Fibroblast of skin of left biceps (primary cell): ENCODE measurements at places on chromosomes 6 and 20.

DNA sequence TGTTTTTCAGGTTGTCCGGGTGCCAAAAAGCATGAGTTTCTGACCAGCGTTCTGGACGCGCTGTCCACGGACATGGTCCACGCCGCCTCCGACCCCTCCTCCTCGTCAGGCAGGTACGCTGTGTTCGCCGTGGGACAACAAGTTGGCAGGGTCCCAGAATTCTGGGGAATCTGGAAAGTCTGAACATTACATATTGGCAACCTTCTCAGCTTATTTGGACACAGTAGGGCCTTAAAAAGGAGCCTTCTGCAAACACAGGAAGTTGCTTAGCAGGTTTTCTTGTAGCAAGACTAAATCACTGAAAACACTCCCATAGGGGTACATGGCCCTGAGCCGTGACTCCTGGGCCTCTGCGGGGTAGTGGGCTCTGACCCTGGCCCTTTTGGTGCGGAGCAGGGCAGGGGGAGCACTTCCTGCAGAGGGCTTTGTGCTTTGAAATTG lies 209.7 kb downstream of the SMOC2 start:
- no peak for DNase-seq

- no peak for DNase-seq
These were observed 1109.0 kb upstream of the FLRT3 start for GRCh38 chr20:15446373-15446772.

DNA sequence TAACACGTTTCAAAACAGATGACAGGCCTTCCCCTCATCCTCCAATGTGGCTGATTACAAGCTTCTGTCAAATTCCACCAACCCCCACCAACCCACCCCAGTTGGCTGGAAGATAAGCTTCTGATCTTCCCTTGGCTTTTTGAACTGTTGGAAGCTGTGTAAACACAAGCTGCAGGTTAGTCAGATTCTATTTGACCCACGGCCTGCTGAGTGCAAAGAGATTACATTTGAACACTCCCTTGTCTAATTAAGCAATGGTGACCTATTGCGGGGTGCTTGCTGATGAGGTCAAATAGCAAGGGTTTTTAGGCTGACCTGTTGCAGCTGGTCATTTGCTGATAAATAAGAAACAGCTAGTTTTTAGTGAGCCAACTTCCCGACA lies 379.7 kb downstream of the BMP2 start:
- no peak for DNase-seq

DNA sequence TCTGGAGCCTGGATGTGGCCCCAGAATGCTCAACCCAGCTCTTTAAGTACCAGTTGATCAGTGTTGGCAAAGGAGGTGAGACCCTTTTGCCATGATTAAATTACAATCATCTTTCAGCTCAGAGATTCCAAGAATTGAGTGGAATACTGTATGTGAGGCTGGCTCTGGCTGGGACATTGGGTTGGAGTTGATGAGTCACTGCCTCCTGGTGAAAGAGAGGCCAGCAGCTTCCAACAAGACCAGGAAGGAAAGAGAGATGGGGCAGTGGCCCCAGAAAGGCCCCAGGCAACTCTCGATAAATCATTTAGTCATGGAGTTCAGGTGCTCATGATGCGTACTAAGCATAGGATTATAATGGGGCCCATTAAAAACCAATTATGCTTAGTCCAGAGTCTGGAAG lies 2.1 kb downstream of the TGM6 start:
- no peak for DNase-seq

DNA sequence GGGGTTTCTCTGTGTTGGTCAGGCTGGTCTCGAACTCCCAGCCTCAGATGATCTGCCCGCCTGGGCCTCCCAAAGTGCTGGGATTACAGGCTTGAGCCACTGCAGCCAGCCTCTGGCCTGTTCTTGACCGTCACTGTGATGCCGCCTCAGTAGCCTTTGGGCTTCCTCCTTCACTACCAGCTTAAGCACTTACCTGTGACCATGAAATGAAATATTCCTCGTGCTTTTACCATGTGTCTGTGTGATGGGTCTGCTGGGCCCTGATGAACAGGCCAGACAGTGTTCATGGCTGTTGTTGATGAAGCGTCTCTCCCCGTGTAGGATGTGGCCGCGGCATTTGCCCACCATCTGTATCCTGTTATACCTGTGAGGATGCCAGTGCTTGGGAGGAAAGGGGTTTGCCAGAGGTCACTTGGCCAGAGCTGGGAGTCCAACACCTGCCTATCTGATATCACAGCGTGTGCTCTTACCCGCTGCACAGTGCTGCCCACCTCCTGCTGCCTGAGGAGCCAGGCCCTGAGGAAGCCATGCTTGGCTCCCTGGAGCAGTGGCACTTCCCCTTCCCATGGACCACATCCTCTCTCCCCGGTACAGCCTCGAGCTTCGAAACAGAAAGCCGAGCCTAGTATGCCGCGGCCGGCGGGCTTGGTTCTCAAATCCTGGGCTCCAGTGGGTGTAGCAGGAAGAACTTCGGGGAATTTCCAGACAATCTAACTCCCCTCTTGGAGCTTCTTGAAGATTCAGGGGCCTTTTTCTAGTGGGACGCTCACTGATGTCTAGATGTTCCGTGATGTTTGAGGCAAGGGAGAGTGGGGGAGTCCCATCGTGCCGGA lies 167.9 kb downstream of the ZDHHC14 start:
- no peak for DNase-seq
